Amniotic stem cell (primary cell): ENCODE measurements at places on chromosomes 2 and 18.

GRCh38 chr2:47038656-47039488 is 116.2 kb downstream of the STPG4 start:
- DNase-seq = no peak

GRCh38 chr2:10493634-10494281 is 45.6 kb upstream of the ODC1 start:
- peak; percentile 8 for DNase-seq

DNA sequence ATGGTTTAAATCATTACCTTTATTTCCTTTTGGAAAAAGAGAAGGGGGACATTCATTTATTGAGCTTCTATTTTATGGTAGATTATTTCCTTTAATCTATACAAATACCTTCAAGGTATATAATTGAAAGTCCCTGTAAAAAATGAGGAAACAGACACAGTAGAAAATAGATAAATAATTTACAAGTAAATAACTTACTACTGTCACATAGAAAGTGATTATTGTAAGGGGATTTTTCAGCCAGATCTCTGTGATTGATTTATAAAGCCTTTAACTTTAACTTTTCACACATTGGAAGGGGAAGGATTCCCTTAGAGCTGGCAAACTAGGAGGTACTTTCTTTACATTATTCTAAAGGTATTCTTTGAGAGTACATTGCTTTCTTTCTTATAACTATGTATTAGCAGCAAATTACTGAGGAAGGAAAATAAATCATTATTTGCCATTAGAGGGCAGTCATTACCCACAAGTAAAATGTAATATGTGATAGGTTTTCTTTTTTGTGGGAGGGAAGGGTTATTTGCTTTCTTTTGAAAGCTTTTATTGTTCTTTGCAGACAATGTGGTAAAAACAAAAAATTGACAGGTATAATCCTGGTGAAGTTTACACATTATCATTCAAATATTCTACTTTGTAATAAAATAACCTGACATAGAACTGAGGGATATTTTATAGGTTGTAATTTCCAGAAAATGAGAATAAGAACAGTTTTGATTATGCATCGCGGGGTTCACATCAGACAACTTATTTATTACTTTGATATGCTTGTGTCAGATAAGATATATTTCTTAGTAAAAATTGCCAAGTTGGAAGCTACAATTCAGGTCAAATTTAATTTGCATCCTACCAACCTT is 24.8 kb upstream of the RPE start:
- no peak for DNase-seq

- DNase-seq = no peak
Observed at GRCh38 chr2:230939066-230939591, 14.1 kb upstream of the GPR55 start.

DNA sequence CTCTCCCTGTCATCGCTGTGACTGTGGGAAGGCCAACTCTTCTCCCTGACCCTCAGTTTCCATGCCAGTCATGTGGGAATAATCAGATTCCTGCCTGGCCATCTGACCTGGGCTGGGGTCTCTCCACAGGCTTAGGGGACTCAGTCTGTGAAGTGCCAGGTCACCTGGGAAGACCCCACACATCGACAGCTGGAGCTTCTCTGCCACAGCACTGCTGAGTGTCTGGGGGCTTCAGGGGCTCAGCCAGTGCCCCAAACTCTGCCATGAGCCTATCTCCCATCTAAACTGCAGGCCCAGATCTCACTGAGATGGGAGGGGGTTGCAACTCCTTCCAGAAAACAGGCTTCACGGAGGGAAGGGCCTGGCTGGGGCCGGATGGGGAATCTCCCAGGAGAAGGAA is 42.0 kb upstream of the OTOS start:
- DNase-seq = no peak

GRCh38 chr2:144004742-144005141 is 515.2 kb downstream of the ZEB2 start:
- DNase-seq = no peak

DNA sequence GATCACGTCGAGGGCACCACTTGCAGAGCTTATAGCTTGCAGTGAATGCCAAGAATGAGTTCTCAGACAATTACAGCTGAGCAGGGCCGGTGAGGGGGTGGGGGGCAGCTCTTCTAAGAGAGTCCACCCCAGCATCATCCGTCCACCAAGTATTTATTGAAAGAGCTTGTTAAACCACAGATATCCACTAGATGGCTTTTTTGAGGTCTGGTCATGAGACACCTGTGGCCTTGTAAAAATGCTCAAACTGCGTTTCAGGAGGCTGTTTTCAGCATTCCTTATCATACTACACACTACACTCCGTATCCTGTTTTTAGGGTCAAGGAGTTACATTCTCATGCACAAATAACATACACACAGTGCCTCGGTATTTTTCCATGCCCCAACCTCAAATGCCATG is 51.5 kb downstream of the DNAJC10 start:
- no peak for DNase-seq

GRCh38 chr18:23658285-23658684 is 4.4 kb downstream of the ANKRD29 start:
- DNase-seq = no peak

GRCh38 chr18:33432857-33433256 is 7.7 kb downstream of the CCDC178 start:
- DNase-seq = no peak

GRCh38 chr18:24627644-24628315 is 167.3 kb downstream of the HRH4 start:
- no peak for DNase-seq

GRCh38 chr2:150141226-150142001 is 346.1 kb downstream of the RND3 start:
- no peak for DNase-seq

DNA sequence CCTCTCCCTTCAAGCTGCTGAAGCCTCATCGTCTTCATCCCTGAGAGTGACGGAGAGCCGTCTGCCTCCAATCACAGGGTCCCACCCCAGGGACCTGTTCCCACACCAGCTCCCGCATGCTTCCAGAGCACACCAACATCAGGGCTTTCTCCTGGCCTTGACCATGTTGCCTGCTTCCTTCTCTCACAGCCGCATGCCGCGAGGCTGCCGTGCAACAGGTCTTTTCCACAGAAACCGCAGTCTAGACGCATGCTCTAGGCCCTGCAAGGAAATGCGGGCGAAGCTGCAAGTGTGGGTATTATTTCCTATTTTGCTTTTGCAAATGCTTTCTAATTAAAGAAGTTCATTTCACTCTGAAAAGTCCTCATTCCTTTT is 277.8 kb downstream of the EIPR1 start:
- no peak for DNase-seq

- DNase-seq = peak; percentile 56
Observed at GRCh38 chr2:42663106-42663780, 94.8 kb downstream of the MTA3 start.

DNA sequence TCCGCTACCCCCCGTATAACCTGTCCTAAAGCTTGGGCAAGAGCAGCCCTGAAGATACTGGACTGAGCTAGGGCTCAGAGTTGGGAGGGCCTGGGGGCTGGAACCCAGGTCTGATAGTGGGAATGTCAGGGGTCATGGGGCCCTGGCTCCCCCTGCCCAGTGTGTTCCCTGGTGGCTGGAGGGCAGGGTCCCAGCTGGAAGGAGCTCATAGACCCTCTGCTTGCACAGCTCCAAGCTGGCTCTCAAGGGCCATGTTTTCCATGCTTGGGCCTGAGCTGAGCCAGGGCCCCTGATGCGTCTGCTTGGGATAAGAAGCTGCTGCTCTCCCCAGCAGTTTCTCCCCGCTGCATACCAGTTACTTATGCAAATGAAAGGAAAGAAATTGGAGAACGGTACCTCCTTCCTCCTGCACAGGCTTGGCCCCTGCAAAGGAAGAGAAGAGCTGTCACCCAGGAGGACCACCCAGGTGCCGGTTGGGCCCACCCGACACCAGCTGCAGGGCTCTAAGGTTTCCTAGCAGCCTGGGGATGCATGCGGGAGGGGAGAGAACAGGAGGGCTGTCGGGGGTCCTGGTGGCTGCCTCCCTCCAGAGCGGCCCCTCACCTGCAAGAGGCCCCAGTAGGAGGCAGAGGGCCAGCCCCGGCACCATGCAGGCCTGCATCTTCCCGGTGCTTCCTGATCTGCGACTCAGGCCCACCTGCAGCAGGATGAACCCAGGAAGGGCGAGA is 628 bp downstream of the OTOS start:
- no peak for DNase-seq

DNA sequence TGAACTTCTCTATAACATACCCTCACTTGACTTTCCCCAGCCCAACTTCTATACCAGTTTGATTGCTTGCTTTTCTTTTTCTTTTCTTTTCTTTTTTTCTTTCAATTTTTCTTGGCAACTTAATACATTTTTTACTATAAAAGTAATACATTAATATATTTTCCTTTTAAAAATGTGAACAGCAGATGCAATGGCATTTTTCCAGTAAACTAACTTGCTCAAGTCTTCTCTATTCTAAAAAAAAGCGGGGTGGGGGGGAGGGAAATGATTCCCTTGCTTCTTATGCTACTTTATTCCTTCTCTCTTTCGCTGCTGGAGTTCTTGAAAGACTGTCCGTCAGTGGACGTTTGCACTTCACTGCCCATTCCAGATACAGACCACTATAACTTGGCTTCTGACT is 70.5 kb downstream of the RBMS1 start:
- DNase-seq = no peak

GRCh38 chr18:59918320-59918755 is 18.5 kb downstream of the PMAIP1 start:
- peak; percentile 44 for DNase-seq

GRCh38 chr2:20488782-20489181 is 41.9 kb downstream of the RHOB start:
- no peak for DNase-seq

GRCh38 chr18:60935041-60935910 is 398.0 kb upstream of the CDH20 start:
- peak; percentile 71 for DNase-seq

- DNase-seq = no peak
Observed at GRCh38 chr18:36633961-36634412, 194.8 kb downstream of the TPGS2 start.

DNA sequence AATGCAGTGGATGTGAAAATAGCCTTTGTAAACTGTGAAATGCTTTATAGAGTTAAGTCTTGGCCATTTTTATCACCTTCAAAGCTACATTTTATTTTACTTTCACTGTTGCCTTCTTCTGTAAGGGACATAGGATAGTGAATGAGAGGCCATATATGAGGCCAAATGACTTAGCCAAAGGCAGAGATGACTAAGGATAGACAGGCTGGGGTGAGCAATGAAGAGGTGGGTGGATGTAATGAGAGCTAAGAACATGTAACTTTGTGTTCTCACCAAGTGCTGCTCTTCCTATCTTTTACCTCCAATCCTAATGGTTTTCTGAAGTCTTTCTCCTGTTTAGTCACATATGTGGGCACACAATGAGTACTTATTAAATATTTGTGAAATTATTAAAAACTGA is 101.9 kb downstream of the MBD5 start:
- DNase-seq = no peak

- no peak for DNase-seq
Observed at GRCh38 chr18:46481847-46482245, 175.2 kb downstream of the LOXHD1 start.

GRCh38 chr18:63247926-63248325 is 71.6 kb downstream of the BCL2 start:
- no peak for DNase-seq

DNA sequence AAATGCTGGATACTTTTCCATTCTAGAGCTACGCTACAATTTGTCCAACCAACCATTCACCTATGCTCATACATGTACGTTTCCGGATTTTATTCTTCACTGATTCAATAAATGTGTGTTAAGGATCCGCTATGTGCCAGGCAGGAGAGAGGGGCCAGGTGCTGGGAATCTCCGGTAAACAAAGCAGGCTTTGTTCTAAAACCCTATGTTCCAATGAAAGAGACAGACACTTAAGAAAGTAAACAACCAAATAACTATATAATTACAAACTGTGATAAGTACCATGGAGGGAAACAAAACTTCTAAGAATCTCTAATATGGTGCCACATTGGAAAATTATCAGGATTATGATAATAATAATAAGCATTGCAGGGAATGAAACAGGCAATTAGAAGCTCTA is 22.2 kb upstream of the POMC start:
- DNase-seq = no peak

DNA sequence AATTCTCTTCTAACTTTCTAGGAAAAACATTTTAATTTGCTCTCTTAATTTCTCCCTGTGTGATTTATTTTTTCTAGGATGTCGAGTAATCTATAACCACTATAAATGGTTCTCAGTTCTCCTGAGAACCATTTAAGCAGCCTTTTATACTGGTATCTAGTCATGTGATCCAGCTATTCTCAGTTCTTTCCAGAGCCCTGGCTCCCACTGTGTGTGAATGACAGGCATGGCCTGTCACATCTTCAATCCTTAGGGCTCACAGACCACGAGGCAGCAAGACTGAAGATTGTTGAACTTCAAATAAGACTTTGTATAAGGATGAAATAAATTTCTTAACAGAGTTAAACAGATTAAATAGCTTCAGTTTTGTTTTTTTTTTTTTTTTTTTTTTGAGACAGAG is 219.4 kb downstream of the HNMT start:
- DNase-seq = no peak

- DNase-seq = no peak
Observed at GRCh38 chr2:168035458-168035857, 211.9 kb downstream of the STK39 start.

DNA sequence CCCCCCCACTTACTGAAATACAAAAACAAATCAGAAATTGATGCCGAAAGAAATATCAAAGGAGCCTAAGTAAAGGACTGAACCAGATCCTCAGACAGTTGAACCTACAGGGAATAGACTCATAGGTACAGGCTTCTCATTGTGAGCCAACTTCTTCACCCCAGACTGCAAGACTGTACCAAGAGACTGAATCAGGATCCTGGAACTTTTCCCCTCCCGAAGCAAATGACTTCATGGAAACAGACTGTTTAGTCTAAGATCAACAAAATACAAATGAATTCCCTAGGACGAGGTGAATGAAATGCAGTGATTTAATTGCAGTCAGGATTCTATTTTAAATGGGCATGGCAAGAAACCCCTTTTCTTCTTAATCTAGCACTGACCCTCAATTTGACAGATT is 53.6 kb upstream of the RNF152 start:
- peak; percentile 39 for DNase-seq

DNA sequence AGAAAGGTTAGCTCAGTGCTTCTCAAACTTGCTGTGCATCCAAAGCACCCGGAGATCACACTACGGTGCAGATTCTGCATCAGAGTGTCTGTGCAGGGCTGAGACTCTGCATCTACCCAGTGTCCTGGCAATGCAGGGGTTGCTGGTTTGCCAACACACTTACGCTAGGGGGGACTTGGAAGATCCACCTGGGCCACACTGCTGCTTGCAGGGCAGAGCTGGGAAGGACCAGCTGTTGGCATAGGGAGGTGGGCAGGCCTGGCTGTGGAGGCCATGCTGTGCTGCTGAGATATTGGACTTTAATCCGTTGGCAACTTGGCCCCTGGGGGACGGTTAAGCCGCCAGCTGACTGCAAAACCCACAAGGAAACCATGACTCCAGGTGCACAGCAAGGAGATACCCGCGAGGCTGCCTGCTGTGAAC is 397.6 kb upstream of the HS6ST1 start:
- DNase-seq = no peak
